Brain microvascular endothelial cell (primary cell): ENCODE measurements at places on chromosomes 13 and 19.

GRCh38 chr13:99061411-99061810, 83.5 kb upstream of the DOCK9 start:
- no peak for DNase-seq

DNA sequence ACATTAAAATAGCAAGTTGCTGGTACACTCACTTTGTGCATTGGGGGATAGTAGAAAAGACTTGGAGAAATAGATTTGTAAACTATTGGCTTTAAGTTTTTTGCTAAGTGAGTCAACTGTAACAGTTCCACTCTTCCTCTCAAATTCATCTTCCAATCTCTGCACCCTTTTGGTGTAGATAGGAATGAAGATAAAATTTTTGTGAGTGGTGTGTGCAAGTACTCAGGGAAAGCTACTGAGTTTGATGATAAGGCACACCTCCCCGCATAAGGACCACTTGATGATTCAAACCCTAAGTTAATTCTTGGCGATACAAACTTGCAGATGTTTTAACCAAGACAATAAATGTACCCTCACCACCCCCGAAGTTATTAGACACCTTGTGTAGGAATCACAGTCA, 168.3 kb upstream of the SLITRK1 start:
- DNase-seq, result no peak

GRCh38 chr13:80006940-80007339, 334.0 kb downstream of the SPRY2 start:
- DNase-seq, result no peak

DNA sequence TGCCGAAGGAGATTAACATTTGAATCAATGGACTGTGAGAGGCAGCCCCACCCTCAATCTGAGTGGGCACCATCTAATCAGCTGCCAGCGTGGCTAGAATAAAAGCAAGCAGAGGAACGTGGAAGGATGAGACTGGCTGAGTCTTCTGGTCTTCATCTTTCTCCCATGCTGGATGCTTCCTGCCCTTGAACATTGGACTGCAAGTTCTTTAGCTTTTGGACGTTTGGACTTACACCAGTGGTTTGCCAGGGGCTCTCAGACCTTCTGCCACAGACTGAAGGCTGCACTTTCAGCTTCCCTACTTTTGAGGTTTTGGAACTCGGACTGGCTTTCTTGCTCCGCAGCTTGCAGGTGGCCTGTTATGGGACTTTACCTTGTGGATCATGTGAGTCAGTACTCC, 14.7 kb downstream of the NHLRC3 start:
- no peak for DNase-seq

DNA sequence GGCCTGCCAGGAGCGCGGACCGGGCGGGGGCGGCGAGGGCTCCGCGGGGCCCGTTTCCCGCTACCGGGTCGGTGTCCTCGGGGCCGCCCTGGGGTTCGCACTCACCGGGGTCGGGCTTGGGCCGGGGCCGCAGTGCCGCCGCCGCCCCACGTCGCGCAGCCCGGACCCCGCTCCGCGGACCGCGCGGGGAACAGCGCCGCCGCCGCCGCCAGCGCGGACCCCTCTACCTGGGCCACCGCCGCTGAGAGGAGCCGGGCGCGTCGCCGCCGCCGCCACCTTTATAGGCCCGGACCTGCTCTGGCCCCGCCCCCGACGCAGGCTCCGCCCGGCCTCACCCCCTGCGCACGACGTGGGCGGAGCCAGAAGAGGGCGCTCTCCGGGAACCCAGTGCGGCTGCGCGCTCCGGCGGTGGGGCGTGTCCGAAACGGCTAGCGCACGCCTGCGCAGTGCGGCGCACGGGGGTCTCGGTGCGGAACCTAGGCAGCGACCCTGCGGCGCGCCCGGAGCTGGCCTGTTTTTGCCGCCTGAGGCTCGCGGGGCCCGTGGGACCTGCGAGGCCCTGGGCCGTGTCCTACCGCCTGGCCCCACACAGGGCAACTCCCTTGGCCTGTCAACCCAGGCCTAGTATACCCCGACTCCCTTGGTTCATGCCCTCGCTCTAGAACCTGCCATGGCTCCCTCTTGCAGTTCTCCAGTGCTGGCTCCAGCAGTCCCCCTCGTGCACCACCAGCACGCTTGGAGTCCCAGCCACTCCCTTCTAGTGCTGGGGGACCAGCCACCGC, at the start of gene MKNK2:
Gene MKNK2, minus strand, starts transcription at position 254 of the 782 bp plus-strand sequence. CDS start 393 bp downstream, outside the sequence.
- peak; percentile 62 for DNase-seq

DNA sequence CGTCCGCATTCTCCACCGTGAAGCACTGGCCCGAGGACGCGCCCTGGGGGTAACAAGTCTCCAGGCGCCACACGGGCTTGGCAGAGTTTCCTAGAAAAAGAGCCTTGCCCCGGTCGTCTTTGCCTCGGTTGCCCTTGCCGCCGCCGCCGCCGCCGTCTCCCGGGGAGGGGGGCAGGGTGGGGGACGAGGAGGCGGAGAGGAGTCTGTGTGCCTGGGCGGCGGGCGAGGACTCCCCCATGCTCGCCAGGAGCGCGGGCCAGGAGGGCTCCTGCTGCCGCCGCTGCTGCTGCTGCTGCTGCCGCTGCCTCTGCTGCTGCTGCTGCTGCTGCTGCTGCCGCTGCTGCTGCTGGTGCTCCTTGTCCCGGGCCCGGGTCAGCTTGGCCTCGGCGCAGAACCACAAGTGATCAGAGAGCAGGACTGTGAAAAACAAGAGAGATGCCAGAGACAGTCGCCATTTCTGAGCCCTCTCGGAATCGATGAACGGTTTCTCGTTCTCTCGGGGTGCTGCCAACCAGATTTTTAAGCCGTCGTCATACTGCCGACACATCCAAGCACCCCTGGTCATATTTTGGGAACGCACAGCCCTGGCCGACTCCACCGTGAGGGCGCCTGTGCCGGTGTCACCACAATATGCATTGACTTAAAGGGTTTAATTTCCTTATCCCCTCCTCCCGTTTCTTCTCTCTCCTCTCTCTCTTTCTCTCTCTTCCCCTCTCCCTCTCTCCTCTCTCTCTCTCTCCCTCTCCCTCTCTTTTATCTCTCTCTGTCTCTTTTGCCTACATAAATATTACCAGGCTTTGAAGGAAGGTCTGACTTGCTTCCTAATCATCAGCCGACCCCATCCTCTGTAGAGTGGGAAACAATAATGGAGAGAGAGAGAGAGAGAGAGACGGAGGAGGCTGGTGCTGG, 349.1 kb downstream of the LIG4 start:
- peak; percentile 25 for DNase-seq

DNA sequence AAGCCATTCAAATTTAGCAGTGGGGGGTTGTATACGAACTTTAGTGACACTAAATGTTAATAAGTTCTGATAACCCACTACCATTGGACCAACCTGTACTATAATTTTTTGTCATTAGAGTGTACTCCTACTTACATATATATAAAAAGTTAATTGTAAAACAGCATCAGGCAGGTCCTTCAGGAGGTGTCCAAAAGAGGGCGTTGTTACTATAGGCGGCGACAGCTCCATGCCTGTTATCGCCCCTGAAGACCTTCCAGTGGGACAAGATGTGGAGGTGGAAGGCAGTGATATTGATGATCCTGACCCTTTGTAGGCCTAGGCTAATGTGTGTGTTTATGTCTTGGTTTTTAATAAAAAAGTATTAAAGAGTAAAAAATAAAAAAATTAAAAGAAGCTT, 27.5 kb downstream of the SPRYD7 start:
- no peak for DNase-seq

DNA sequence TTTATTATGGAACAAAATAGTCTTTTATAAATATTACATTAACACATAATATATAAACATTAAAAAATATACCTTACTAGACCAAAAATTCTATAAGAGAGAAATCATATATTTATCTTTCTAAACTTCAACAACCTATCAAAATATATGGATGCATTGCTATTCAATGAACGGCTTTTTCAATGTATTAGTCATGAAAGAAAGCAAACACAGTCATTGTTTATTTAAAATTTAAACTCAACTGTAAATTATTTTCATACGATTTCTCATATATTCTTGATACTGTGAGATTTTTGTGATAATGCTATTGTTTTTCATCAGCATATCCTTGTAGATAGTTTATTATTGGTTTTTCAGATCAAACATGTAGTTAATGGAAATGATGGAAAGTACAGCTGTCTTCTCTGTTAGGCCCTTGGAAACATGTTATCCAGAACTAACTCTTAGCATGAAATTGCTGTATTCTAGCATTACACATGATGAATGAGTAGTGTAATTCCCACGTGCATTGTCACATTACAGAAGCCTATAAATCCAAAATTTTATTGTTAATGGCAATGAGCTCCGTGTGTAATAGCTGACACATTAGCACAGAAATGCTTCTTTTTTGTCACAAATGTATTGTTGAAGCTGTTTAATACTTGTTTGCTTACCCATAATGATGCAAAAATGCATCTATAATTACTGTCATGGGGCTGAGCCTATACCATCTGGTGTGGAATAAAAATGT, 1639.9 kb downstream of the SLITRK5 start:
- DNase-seq, result no peak

- no peak for DNase-seq
Measured at GRCh38 chr13:69199664-69200063, 908.0 kb upstream of the ATXN8OS start.

DNA sequence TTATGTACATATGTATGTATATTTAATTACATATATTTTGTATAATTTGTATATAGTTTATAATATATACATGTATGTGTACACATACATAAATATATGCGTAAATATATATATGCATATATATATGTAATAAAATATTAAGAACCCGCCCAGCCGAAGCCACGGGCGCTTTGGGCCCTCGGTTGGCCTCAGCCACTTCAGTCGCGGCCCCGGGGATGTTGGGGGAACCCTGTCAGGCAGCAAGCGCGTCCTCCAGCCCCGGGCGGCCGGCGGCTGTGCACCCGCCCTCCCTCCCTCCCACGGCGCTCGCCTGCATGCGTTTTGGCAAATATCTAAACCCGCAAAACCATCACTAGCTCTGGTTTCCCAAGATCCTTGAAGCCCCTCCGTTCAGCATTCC, 7.9 kb upstream of the ZNF606 start:
- no peak for DNase-seq

- no peak for DNase-seq
Measured at GRCh38 chr19:934197-934840, 8.5 kb downstream of the ARID3A start.

GRCh38 chr19:42433503-42434260, 6.5 kb upstream of the LIPE start:
- peak; percentile 40 for DNase-seq

- DNase-seq, result no peak
Measured at GRCh38 chr19:17775991-17776803, 18.7 kb upstream of the B3GNT3 start.
